ENCODE measurements at places on chromosomes 11 and 22.

- DNase-seq: peak; percentile 62
Measured at GRCh38 chr11:60363542-60364470, 14.5 kb upstream of the MS4A7 start.

GRCh38 chr11:120562806-120563425, 51.4 kb downstream of the GRIK4 start:
- peak; percentile 19 for DNase-seq

DNA sequence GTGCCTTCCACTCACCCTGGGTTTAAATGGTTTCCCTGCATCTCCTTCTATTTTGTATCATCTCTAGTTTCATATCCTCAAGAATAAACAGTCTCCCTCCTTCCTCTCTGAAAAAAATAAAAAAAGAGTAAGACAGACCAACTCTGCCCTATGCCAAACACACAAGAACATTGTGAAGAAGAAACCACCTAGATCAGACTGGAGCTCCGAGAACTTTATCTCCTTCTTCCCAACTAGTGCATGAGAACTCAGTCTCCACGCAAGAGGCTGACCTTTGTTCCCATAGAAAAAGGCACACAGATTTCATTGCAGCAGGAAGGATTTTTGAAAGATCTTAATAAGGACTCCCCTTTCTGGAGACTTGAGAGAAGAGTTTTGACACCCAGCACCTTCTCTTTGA, 8.7 kb upstream of the PEX26 start:
- DNase-seq: no peak

GRCh38 chr22:24496661-24497060, 1.5 kb downstream of the UPB1 start:
- DNase-seq: no peak

DNA sequence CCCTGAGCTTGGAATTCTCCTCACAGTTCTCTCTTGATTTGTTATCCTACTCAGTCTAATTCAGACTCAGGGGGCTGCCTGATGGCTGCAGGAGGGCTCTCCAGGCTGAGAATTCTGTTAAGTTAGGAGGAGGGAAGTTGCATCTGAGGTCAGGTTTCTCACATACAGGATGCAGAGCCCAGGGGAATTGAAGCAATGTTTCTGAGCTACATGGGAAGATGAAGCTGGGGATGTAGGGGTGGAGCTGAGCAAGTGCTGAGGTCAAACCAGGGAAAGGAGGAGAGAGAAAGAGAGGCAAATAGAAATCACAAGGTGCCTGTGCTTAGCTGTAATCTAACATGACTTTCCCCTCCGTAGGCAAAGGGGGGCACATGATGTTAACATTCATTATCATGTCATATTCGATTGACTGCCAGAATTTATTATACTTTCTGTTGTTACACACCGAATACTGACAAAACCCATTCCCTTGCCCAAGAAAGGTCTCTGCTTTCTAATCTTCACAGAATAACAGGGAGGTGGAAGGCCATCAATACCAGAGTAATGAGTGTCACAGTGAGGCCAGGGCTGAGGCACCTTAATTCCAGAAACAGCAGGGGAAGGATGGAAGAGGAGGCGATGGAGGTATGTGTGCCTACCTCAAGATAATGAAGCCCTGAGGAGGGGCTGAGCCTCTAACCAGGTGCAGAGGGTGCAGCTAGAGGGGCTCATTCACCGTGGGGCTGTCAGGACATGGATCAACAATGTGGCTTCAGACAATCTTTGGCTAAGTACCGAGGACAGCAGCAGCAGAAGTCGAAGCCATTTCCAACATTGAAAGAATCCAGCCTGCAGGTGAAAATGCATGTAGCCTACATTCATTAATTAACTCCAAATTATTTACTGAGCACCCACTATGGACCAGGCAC, 205.4 kb upstream of the SNX19 start:
- no peak for DNase-seq

- DNase-seq: no peak
Measured at GRCh38 chr11:123247496-123247799, 52.4 kb upstream of the CLMP start.

DNA sequence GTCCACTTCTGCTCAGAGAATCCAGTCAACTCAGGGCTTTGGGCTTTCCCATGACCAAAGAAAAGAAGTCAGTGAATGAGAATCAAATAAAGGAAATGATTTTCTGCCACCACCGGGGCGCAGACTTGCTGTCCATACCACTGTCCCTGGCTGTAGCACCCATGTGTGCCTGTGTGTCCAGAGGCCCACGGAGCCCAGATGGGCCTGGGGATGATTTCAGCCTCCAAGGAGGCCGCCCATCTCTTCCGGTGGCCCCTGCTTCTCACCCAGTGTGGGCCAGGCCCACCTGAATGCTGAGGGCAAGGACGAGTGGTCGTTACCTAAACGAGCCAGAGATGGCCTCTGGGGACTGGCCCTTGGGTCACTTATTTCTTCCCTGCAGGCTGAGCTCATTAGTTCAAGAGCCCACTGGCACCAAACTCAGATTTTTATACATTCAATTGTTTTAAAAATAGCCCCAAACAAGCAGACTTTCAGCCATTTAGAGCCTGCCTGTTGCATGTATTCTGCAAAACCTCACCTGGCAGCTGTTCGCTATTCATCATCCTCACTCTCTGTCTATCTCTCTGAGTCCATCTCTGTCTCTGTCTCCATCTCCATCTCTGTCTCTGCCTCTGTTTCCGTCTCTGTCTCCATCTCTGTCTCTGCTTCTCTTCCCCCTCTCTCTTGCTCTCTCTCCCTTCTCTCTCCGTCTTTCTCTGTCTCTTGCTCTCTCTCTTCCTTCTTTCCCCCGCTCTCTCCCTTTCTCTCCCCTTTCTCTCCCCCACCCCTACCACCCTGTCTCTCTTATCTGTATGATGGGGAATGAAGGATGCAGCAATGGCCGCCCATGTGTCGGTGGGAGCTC, 24.2 kb downstream of the KRTAP5-5 start:
- no peak for DNase-seq

- no peak for DNase-seq
Measured at GRCh38 chr11:65440831-65441499, 18.4 kb downstream of the NEAT1 start.

DNA sequence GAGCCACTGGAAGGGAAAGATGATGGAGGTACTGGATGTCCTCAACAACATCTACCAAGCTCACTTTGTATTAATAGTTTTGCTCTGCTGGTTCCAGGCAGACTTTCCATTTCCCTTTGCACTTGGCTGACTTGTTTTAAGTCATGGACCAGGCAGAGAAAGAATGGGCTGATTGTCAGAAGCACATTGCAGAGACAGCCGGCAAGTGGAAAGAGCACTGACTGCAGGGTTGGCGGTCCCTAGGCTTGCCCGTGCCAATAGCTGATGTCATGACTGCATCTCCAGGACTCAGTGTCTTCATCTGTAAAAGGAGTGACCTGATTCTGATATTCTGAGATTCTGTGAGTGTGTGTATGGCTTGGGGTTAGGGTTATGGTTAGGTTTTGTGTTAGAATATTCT, 20.9 kb upstream of the NNMT start:
- DNase-seq: no peak

GRCh38 chr11:129093283-129093682, 98.8 kb downstream of the ARHGAP32 start:
- no peak for DNase-seq

- DNase-seq: peak; percentile 65
Measured at GRCh38 chr11:46918083-46918787, at the start of gene LRP4. TSS of gene LRP4 (minus strand) at chr11:46918550. CDS start at chr11:46918379, 171 bp downstream.

DNA sequence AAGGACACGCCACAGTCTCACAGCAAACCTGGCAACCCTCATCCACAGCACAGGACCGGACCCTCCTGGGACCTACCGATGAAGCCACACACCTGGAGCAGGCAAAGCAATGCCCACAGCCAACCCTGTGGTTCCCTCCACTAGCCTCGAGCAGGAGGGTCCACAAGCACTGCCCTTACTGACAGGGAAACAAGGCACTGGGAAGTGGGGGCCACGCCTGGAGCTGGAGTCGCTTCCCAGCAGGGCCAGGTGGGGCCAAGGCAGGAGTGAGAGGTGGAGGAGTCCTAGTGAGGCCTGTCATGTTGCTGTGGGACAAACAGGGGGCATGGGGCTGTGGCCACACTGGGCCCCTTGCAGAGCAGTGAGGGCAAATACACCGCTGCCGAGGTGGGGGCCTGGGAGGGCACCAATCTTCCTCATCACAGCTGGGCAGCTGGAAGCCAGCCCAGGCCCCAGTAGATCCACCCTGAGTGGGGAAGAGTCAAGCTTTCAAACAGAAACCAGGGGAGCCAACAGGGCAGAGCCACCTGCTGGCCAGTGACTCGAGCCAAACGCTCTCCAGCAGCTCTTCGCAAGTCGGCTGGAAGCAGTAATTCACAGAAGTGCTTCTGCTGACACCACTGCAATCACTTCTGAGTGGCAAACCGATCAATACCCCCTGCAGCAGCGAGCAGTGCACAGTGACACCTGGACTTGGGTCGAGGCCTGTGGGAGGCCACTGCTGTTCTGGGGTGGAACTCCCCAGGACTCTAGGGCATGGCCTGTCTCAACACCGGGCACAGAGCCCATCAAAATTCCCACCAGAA, 13.7 kb downstream of the SULT4A1 start:
- peak; percentile 49 for DNase-seq

DNA sequence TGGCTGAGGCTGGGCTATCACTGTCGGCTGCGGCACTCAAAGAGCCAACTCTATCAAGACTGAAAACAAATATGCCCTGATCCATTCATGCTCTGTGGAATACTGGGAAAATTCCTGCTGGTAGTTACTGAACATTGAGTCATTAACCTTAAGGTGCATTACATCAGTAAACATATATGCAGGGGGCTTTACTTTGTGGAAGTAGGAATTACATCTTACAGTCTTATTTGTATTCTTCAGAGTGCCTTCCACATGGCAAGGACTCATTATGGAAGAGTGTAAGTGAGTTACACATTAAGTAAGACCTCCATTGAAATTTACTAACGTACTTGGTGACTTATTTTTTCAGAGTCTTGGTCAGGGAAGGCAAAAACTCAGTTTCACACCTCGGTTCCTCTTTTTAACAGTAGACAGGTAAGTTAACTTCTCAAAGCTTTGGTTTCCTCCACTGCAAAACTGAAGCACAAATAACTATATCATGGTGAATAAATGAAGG, 4.5 kb downstream of the OR5B21 start:
- no peak for DNase-seq

- no peak for DNase-seq
Measured at GRCh38 chr11:31996159-31996881, 94.6 kb upstream of the RCN1 start.

DNA sequence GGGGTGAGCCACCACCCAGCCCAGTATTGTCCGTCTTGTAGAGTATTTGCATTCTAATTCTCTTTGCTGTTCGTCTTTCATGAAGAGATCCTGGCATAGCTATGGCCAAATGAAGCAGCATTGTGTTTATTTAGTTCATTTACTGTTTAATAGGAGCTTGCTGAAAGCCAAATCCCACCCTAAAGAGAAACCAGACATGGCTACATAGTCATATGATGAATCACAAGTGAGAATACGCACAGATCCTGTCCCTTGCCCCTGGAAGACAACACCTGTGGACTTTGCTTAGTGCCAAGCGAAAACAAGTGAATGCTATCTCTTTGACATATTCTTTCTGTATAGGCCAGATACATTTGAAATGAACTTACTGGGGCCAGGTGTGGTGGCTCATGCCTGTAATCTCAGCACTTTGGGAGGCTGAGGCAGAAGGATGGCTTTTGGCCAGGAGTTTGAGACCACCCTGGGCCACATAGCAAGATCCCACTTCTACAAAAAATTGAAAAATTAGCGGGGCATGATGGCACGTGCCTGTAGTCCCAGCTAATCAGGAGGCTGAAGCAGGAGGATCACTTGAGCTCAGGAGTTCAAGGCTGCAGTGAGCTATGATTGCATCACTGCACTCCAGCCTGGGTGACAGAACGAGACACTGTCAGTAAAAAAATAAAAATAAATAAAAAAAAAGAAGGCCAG, 5.1 kb upstream of the ARFGAP3 start:
- no peak for DNase-seq

- no peak for DNase-seq
Measured at GRCh38 chr11:78823588-78823987, 248.9 kb upstream of the NARS2 start.

- peak; percentile 62 for DNase-seq
Measured at GRCh38 chr11:102914238-102915043, 39.7 kb upstream of the MMP12 start.

GRCh38 chr11:66466225-66467033, at the start of gene PELI3:
TSS of gene PELI3 (plus strand) at chr11:66466905. CDS start at chr11:66468129, 1,224 bp downstream.
- DNase-seq: peak; percentile 93

GRCh38 chr11:131897956-131898355, 527.5 kb downstream of the NTM start:
- DNase-seq: no peak

- DNase-seq: no peak
Measured at GRCh38 chr11:119388103-119388502, 6.6 kb upstream of the USP2 start.

- no peak for DNase-seq
Measured at GRCh38 chr11:110613197-110613918, 98.9 kb downstream of the ARHGAP20 start.

DNA sequence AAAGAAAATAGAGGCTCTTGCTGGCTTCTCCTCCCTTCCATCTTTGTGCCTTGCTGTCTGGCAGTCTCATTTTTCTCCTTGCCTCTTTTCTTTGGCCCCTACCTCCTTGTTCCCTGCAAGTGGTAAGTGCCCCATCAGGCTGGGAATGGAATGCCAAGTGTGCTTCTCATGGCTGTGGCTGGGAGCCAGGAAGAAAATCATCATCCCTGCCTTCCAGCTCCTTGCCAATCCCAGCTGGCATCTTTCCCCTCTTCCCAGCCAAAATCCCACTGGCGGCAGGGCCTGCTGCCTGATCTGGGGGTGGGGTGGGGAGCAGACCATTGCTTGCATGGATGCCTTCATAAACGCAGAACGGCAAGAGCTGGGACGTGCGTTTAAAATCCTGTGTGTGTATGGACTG, 27.0 kb upstream of the SLC25A18 start:
- no peak for DNase-seq

DNA sequence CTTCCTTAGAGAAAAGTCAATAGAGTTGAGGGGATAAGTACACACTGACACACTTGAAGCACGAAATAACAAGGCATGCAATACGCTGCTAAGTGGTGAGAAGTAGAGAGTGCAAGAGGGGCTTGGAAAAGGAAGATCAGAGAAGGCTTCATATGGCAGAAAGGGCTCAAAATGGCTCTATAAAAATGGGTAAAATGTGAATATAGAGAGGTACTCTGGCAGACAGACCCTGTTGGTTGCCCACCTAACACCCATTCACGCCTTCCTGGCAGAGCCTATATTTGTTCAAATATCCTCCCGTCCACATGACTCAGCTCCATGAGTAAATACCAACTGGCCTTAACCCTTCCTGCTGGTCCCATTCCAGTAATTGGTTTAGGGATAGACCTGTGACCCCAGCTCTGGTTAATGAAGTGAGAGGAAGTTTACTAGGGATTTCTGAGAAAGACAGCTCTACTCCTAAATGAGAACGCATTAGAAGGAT, 38.9 kb upstream of the CCDC34 start:
- DNase-seq: no peak

Measured in H9 (cell line).